Stimulated activated CD8-positive, alpha-beta memory T cell treated with anti-CD3 and anti-CD28 coated beads, Interleukin-12 subunit alpha, Interleukin-12 subunit beta, amount 100 ng/mL, for 1 hour (primary cell): ENCODE measurements at places on chromosomes 7 and 10.

DNA sequence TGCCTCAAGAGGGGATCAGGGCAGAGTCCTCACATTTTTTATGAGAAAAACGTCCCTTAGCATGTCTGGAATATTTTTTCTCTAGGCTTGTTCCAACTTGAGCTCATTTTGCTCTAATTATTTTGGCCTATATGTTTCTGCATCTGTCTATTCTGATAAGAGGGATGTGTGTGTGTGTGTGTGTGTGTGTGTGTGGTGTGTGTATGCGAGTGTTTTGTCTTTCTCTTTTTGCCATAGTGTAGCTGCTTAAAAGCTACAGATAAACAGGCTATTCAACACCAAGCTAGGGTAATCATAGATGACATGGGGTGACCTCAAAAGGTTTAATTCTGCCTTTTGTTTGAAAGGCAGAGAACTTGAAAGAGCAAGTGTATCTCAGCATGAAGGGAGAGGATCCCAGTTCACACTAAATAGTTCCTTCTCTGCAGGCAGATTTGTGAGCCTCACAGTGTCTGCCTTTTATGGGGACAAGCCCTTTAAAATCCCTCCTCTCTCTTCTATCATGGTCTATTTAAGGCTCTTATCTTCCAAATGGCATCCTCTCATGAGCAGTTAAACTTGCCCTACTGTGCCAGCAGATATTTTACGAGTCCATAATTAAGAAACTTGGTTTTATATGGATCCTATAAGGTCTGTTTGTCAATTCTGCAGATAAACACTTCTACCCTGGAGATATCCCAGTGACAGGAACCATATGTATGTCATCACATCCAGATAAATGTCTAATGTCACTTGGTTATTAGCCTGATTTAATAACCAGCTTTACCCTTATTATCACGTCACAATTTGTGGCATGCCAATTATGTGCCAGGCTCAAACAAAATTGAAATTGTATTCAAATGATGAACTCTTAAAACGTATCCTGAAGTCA, 202.9 kb upstream of the MTPN start:
- no peak for DNase-seq

DNA sequence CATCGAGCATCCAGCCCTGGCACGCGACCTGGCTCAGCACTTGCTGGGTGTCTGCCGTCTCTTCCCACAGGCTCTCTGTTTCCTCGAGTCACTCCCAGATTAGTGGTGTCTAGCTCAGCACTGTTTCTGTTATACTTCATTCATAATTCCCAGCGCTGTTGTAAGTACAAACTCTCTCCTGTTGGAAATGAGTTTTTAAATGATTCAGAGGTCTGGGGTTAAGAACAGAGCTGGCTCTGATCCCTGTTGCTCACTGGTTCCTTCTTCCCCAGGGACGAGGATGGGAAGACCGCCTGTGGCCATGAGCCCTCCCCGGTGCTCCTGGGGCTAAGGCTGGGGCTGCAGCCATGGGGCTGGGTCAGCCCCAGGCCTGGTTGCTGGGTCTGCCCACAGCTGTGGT, 17.3 kb upstream of the C10orf95 start:
- DNase-seq, result no peak

GRCh38 chr7:77651575-77652162, 44.6 kb upstream of the RSBN1L start:
- no peak for DNase-seq

GRCh38 chr10:31278279-31278941, 40.6 kb upstream of the ZEB1 start:
- DNase-seq, result no peak

GRCh38 chr7:15947754-15948153, 261.3 kb upstream of the MEOX2 start:
- no peak for DNase-seq

DNA sequence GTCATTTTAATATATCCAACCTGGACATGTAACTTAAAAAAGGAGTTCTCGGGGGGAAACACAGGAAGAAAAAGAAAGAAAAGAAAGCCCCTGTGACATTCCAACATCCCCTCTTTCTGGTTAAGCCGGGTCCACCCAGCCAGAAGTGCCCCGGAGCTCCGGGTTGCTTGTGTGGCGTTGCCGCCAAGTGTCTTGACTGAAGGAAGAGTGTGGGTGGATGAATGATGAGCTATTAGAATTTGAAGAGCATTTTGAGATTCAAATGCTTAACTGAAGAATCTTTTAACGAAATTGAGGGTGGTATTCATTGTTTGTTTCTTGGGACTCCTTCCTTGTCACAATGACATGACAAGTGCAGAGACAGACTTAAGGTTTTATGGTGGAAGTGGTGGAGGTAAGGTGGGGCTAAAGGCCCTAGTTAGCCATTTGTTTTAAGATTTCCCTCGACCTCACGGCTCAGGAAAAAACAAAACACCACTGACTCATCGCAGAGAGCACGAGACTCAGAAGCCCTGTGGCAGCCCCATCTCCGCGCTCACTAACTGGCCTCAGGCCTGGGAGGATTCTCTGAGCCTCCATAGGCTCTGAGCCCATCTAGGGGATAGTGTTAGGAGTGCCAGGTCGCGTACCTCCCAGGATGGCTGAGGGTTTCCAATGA, 1.8 kb upstream of the GLI3 start:
- no peak for DNase-seq

DNA sequence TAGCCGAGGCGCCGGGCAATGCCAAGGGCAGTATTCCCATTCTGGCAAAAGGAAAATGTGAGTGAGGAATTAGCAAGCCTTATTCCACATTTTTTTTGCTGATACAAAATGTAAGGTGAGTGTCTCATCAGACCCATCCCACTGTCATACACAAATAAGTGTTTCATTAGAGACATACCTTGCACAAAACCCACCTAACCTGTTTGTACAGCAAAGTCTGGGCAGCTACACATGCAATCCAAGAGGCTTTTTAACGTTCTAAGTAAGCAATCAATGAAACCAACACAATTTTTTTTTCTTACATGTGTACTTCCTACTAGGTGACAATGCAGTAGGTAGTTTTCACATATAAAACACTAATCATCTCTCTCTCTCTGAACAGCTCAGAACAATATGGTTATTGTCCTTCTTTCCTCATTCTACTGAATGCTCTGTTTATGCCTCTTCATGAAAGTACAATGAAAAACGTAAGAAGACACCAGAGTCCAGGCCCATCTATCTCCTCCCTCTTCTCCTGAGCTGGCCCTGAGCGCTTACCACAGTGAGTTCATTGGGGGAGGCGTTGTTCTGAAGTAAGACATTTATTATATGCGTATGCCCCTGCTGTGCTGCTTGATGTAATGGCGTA, 217.2 kb downstream of the ANK3 start:
- DNase-seq, result no peak

- DNase-seq, result no peak
Observed at GRCh38 chr7:30906515-30907240, 5.0 kb upstream of the AQP1 start.

- no peak for DNase-seq
Observed at GRCh38 chr7:70016044-70016770, 417.9 kb downstream of the AUTS2 start.

DNA sequence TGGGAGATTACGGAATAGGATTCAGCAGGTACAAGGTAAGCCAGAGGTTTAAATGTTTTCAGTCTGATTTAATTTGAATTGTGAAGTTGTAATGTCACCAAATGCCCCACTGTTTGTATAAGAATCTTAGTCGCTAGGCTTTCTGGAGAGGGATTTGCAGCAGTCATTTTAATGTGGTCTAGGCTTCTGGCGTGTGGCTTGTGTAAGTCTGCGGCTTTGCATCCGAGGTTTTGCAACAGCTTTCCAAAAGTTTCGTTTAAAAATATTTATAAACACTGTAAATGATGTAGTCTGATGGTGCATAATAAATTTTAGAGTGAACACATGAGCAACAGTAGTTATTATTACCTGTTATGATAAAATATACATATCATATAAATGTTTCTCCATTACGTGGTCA, 26.1 kb upstream of the BHLHA15 start:
- DNase-seq, result no peak

DNA sequence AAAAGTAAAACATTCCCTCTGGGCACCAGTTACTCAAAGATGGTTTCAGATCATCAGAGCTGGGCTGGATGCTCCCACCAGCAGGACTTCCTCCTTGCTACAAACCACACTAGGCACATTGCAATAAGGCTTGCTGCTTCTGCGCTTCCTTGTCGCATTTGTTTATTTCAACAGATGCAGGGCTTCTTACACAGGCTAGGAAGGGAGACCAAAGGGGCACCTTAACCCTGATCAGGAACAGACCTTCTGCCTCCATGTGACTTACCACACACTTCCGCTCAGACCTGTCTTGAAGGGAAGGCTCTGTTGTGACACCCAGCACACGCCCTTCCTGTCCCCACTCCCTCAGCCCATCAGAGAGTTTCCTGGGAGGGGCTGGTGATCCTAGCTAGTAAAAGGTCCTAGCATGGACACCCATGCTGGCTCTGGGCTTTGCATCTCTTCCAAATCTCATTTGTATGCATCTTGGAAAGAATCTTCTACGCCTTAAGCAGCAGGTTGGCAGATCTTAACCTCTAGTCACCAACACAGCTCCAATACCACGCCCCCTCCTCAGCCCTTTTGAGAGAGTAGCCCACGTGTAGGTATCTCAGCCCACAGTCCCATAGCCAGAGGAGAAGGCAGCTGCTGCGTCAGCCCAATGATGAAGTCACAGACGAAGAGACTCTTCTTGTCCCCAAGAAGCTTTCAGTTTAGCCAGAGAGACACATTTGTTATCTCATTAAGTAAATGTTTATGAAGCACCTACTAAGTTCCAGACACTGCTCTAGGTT, 47.1 kb upstream of the SVIL start:
- peak; percentile 33 for DNase-seq

DNA sequence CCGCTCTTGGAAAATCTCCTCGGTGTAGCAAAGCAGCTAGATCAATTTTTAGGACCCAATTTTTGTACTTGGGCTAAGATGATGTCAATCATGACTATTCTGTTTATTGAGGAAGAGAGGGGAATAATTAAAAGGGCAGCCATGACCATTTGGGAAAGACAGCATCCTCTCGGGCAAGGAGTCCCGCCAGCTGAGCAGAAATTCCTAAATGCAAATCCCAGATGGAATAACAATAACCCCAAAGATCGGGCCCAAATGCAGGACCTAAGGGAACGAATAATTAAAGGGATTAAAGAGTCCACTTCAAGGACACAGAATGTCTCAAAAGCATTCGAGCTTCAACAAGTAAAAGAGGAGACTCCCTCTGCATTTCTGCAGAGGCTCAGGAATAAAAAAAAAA, 18.7 kb downstream of the COL17A1 start:
- DNase-seq, result no peak

DNA sequence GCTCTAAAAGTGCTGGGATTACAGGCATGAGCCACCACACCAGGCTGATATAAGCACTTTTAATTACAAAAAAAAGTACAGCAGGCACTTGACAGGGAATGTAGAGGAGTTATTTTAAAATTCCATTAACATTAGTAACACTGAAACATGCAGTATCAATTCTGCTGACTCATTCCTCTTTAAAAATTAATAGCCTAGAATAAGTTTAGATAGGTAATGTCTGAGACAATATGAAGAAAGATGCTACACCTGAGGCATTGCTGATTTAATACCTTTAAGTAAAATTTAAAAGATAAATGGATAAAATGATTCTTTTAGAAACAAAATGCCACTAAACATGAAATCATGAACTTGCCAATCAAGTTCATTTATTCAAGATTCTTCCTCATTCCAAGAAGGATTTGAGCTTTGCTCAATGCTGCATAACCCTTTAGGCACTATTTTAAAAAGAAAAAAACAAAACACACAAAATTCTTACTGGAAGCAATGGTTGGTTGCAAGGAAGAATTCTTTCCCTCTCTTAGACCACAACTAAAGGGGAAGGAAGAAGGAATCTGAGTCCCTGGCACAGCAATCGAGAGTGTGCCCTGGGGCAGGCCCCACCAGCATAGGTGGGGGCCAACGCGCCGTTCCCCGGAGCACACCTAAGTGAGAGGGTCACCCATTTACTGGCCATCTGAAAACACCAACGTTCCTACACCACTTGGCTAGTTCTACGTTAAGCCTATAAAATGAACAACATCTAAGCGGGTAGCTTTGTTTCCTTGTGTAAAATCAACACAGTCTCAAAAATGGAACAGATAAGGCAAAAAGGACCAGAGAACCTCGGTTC, 26.6 kb downstream of the ESYT2 start:
- no peak for DNase-seq

DNA sequence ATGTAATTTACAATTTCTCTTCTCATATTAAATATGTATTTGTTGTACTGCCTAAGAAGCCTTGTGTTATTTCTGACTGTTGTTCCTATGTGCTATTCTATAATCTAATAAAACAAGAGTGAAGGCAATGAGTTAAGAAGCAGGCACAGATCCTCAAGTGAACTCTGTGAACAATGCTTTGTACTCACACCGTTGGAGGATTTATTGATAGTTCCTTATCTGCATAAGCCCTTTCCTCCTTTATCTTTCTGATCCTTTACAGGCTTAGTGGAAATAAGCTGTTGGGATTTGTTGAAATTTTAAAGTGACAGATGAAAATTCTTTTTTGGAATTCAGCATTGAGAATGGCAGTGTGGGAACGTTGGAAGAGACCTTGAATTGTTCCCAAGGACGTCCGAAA, 329.6 kb upstream of the NPVF start:
- no peak for DNase-seq

- DNase-seq, result no peak
Observed at GRCh38 chr7:69654849-69655707, 56.8 kb downstream of the AUTS2 start.

DNA sequence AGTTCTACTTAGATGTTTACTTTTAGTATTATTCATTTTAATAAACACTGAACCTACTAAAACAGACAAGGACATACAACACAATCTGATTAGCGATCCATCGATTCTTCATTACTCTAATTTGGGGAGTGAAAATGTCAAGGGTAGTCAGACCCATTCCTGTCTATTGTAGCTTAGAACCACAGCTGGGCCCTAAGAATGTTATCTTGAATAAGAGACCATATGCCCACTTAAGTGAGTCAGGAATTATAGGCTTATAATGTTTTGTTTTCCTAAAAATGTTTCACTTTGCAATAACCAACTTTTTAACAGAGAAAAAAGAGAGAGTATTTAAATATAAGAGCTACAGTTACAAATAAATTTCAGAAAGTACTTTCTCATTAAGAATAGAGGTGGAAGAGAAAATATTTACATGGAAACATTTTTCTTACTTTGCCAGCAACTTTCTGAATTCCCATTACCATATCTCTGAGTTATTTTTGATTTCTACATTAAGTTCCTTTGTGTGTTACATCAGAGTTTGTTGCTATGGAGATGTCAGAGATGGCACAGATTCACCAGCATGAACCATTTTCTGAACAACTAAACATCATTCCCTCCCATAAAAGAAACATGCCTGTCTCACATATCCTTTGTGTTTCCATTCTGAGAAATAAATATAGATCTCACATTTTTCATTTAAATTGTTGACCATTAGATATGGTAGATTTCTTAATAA, 75.4 kb upstream of the SLC13A1 start:
- DNase-seq, result no peak

GRCh38 chr7:106679153-106679931, 18.4 kb upstream of the CCDC71L start:
- DNase-seq, result no peak

- DNase-seq, result no peak
Observed at GRCh38 chr7:135320268-135320667, 86.6 kb downstream of the STRA8 start.
